ENCODE measurements at places on chromosomes 1 and 21.

GRCh38 chr1:247905910-247906503, 10.6 kb downstream of the OR2W3 start:
- no peak for DNase-seq

GRCh38 chr1:106907795-106908194, 148.7 kb upstream of the PRMT6 start:
- DNase-seq, result no peak

GRCh38 chr1:94270801-94271203, 33.4 kb upstream of the ARHGAP29 start:
- DNase-seq, result no peak

- DNase-seq, result no peak
Measured at GRCh38 chr21:25328736-25329135, 278.5 kb downstream of the MRPL39 start.

DNA sequence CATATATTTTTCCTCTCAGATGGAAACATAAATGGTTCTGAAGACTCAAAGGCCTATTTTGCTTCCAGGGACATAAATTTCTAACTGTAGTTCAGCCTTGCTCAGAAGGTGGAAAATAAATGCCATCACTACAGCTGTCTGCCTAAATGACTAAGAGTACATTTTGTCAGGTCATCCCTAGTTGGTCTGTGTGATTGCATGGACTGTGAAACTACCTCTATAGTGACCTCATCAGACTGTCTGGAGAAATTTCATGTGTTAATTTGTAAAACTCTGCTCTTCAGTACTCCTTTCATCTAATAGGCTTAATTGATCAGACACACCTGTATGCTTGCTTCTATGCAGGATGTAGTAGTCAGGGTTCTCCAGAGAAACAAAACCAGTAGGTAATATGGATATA, 886.9 kb downstream of the AMY1C start:
- DNase-seq, result no peak

- DNase-seq, result no peak
Measured at GRCh38 chr1:35707601-35708440, 10.9 kb downstream of the C1orf216 start.

GRCh38 chr1:162983671-162984425, 85.3 kb upstream of the RGS4 start:
- no peak for DNase-seq

GRCh38 chr1:214427871-214428277, 123.5 kb downstream of the PTPN14 start:
- peak; percentile 27 for DNase-seq

GRCh38 chr1:43878854-43879253, 54.7 kb upstream of the ARTN start:
- DNase-seq, result no peak

All from activated CD4-positive, alpha-beta T cell treated with anti-CD3 and anti-CD28 coated beads for 24 hours (primary cell).